ENCODE measurements at places on chromosomes 12 and 14.

DNA sequence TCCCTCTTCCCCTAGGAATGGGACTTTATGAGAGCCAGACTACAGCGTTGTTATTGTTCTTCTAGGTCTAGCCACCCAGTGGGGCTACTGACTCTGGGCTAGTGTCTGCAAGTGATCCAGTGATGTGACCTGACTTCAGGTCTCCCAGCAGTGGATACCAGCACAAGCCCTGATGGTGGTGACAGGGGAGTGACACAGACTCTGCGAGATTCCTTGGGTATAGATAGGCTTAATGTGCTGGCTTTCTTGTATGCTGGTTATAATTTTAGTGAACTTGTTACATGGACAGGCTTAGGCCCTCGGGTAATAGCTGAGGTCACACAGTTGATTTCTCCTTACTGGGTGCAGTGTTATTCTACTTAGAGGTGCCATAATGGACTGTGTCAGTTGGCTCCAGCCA is 106.9 kb downstream of the TBC1D30 start:
- no peak for DNase-seq

- DNase-seq = no peak
Measured at GRCh38 chr12:66164349-66164821, 5.4 kb downstream of the TMBIM4 start.

DNA sequence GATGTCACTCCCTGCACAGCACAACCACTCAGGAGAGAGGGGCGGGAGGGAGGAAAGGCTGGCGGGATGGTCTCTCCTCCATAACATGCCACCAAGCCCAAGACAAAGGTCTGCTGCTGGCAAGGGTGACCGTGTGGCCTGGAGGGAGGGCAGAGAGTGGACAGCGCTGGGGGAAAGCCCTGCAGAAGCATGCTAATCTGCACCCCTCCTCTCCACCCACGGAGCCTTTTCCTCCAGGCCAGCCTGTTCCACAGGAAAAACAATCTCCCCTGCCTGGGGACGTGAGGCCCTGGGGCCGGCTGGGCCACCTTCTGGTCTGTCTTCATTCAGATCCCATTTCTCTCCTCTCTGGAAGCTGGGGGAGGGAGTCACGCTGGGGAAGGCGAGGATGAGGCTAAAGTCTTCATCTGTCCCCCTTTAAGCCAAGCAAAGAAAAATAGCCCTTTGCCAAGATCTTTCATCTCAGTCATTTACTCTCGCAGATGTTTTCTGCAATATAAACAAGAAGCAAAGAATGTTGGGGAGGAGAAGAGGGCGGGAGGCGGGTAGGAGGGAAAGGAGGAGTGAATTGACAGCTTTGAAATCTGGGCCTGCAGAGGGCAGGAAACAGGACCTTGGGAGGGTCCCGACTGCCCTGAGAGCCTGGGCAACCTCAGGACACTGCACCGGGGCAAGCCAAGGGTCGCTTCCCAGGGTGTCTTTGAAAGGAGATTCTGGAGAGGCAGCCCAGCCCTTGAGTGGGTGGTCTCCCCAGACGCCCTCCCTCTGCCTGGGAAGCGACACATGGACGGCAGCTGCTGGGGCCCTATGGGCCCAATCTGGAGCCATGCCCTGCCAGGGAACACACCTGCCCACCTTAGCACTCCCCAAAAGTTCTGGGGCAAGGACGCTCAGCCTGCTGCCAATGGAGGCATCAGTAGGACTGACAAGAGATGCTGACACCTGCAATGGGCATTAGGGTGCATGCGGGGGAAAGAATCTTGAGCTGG is 133.6 kb downstream of the ZFP36L1 start:
- DNase-seq = no peak

DNA sequence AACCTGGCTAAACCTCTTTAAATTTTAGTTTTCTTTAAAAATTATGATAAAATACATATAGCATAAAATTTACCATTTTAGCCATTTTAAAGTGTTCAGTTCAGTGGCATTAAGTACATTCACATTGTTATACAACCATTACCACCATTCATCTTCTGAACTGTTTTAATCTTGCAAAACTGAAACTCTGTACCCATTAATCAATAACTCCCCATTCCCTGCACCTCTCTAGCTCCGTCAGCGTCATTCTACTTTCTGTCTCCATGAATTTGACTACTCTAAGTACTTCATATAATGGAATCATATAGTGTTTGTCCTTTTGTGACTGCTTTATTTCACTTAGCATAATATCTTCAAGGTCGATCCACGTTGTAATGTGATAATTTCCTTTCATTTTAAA is 75.8 kb upstream of the DDHD1 start:
- no peak for DNase-seq

GRCh38 chr12:46227616-46228015 is 41.2 kb downstream of the SLC38A1 start:
- DNase-seq = no peak

GRCh38 chr12:63387771-63388170 is 236.8 kb upstream of the AVPR1A start:
- DNase-seq = no peak

- DNase-seq = no peak
Measured at GRCh38 chr14:67928375-67928774, 108.8 kb downstream of the RAD51B start.
